Left hindlimb (tissue), 1 donor: ENCODE measurements at places on chromosomes 3 and 15.
A peak's percentile ranks its signal among the peaks of the same experiment; 100 is the strongest.

- DNase-seq: peak; percentile 70
Observed at GRCh38 chr3:195893516-195893915, 14.8 kb downstream of the TNK2 start.

GRCh38 chr3:133868758-133869475 lies 26.8 kb downstream of the RAB6B start:
- DNase-seq: no peak

- DNase-seq: no peak
Observed at GRCh38 chr15:42692997-42693396, 43.9 kb downstream of the CDAN1 start.

- DNase-seq: no peak
Observed at GRCh38 chr3:134311693-134312071, 61.0 kb upstream of the RYK start.

DNA sequence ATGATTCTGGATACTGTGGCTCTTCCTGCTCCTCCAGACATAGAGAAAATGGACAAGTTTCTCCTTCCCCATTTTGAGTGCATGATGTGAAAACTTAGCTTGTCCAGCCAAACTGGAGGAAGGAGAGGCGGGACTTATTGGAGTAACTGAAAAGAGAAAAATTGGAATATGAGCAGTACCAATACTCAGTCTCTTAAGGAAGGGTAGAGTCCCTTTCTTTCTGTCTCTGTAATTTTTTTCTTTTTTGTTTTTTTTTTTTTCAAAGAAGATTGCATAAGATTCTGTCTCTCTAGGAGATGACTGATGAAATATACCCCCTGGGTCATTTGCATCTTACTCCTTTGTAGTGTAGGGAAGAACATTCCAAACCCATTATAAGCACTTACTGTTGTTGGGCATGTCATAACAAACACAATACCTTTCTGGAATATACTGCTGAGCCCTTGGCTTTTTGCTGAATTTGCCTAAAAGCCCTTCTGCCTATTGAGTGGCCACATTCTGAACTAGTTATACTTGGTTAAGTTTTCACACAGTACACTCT lies 498.1 kb upstream of the TPRG1 start:
- DNase-seq: no peak
